ENCODE measurements at places on chromosomes 13 and 19. TPM values are rescaled to one million over a fixed set of nuclear protein-coding genes. Genes with fewer than 3 reads are reported as not detected.

GRCh38 chr13:95440441-95441088 is 112.0 kb upstream of the CLDN10 start:
- no peak for DNase-seq

The WDR87 gene
- total RNA-seq = not detected

The SPACA4 gene
- not detected for total RNA-seq

The KIR3DL1 gene
- total RNA-seq = 1.1 TPM

The USHBP1 gene
- total RNA-seq = 0.29 TPM

The NR2F6 gene
- 7.8 TPM for total RNA-seq

DNA sequence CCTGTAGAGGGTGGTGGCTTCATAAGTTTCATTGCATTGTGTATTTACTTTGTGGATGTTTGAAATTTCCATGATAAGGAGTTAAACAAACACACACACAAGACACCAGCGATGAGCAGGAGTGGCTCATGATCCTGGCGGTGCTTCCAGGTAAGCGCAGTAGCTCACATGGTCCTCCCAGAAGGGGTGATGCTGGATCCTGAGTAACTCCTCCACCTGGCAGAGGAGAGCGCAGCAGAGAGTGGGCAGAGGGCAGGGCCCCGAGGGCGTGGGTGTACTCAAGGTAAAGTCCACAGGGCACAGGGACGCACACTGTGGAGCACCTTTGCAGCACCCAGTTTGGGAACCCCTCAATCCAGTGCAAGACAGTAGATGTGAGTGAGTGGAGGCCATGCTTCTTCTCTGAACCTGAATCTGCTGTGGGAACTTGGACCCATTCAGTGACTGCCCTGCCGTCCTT is 54.0 kb downstream of the RFX2 start:
- no peak for DNase-seq

DNA sequence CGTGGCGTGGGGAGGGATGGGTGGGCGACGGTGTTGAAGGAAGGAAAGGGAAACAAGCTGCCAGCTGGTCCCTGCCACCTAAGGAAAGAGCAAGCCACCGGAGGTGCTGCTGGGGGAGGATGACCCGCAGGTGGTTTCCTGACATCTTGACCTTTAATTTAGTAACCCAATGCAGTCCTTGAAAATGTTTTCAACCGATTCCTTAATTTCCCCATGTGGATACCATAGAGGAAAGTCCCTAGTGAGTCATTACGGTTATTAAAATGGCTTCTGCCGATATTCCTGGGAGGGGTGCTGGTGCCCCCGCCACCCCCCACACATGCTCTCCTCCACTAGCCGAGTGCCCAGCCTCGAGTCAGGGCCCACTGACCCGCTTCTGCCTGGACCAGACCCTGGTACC is 6.3 kb upstream of the ANKRD10 start:
- DNase-seq = no peak

The KLK14 gene
- 0.66 TPM for total RNA-seq

- DNase-seq = no peak
These were observed 607 bp upstream of the ZNF566 start for GRCh38 chr19:36489920-36490415.

DNA sequence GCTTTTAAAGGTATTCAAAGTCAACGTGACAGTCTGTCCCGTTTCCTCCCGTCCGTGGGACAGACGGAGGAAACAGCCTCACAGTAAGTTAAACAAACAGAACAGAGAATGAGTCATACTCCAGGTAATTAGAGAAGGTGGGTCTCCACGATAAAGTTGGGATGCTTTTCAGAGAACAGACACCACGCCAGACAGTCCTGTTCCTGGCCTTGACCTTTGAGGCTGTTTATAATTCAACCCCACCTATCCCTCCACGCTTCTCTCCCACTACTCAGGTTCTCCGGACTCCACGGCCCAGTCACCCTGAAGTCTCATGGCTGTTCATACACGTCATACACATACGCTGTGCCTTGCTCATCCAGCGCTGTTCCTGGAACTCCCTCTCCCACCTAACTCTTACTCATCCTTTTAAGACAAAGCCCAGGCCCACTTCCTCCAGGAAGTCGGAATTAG is 42.5 kb downstream of the ARHGEF18 start:
- DNase-seq = no peak

All from naive thymus-derived CD4-positive, alpha-beta T cell (primary cell).